ENCODE measurements at places on chromosomes 7 and 10. TPM values are rescaled to one million over a fixed set of nuclear protein-coding genes. Genes with fewer than 3 reads are reported as not detected.

NKX1-2 gene
- total RNA-seq, result not detected

SDK1 gene
- total RNA-seq, result 16.2 TPM

STOX1 gene
- 3.5 TPM for total RNA-seq

DNA sequence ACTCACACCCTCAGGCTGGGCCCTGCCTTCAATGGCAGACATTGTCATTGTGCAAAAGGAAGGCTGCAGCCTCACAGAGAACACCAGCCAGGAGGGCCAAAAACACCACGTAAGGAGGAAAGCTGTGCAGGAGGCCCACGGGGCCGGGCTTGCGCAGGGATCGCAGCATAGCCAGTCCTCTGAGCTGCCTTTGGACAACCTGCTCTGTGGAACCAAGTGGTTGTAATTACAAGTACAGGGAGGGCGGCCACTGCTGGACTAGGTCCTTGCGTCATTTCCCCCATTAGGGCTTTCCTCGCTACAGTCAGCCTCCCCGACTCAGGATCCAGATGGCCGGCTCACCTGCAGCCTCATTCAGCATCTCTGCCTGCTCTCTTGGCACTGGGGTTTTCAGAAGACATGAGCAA, 66.9 kb downstream of the FAM53B start:
- H3K27ac ChIP-seq, result peak overlapping the region; percentile 93
- peaks cover 92% of the 10 kb centered on the region for H3K4me1 ChIP-seq
- peaks cover 20% of the 10 kb centered on the region for H3K36me3 ChIP-seq
- H3K4me3 ChIP-seq, result no peak overlapping the region

DNA sequence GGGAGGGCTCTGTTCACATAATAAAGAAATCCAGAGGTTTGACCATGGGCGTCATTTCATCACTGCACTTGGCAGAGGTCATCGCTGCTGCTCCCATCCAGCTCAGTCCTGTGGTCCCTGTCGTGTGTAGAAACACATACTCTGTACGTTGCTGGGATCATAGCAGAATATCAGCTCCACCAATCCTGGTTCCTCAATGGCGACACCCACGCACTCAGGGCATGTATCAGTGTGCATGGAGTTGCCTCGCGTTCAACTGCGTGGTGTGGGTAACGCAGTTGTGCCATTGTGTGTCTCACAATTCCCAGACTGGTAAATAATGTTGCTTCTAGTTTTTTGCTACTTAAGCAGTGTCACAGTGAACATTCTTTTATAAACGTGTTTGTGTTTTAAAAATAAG, 111.1 kb downstream of the LHPP start:
- no peaks in the 10 kb centered on the region for H3K27me3 ChIP-seq
- DNase-seq, result no peak
- H3K4me1 ChIP-seq, result no peaks in the 10 kb centered on the region
- no peaks in the 10 kb centered on the region for H3K36me3 ChIP-seq
- no peak overlapping the region for H3K4me3 ChIP-seq

DNA sequence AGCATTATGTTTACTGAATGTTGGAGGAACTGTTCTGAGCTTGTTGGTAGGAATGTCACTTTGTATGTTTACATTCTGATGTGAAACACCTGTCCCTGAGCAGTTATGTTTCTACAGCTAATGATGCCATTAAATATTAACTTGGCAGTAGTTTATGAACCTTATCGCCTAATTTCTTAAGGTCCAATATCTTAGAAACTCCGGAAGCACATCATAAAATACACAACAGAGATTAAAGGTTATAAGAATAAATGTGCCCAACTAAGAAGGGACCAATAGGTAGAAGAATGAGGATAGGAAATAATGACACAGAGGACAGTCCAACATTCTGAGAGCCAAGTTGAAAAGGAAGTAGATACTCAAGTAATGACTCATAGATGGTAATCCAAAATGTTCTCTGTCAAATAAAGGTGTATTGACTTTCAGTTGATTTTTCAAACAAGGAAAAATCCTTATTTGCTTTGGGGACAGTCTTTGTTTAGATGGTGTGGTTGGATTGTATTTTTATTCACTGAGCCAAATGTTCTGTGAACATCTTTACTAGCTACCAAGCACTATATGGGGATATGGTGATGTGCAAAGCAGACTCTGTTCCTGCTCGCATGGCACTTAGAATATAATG, 31.9 kb downstream of the LCOR start:
- no peak overlapping the region for H3K27ac ChIP-seq
- H3K4me3 ChIP-seq, result no peak overlapping the region
- H3K27me3 ChIP-seq, result no peaks in the 10 kb centered on the region
- DNase-seq, result no peak
- H3K4me1 ChIP-seq, result peaks cover 18% of the 10 kb centered on the region

DNA sequence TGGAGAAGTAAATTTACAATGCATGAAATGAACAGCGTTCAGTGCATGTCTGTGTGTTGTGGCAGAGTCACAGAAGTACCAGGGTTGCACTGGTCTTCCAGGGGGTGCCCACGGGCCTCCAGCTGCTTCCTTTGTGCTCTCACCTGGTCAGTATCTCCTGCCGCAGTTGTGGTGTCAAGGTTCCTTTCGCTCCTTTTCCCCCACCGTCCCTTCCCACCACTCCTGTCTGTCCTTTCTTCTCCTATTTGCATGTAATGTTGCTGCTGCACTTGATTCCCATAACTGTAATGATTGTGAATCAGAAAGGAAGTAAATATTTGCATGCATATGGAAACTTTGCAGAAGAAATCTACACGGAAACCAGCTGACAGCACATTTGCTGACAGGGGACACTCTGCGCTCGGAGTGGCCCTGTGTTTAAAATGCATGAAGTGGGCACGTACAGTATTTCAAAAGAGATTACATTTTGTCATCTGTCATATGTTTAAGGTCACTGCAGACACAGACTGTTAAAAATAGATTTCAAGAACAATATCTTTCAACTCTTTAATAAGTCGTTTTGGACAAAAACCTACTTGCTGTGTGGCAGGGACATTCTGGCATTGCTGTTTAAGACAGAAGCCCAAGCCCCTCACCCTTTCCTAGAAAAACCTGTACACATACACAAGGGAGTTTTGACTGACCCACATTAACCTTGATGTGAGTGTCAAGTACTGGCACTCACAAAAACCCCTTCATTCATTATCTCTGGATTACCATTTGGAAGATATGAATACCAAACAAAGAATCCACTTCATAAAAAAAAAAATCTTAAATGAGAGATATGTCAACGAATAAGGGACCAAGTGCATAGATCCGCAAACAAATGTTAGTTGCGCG, 336.7 kb upstream of the KLF6 start:
- H3K27me3 ChIP-seq, result no peaks in the 10 kb centered on the region
- H3K4me3 ChIP-seq, result no peak overlapping the region
- H3K27ac ChIP-seq, result peak overlapping the region; percentile 47
- no peaks in the 10 kb centered on the region for H3K36me3 ChIP-seq
- H3K4me1 ChIP-seq, result peaks cover 3% of the 10 kb centered on the region

DNA sequence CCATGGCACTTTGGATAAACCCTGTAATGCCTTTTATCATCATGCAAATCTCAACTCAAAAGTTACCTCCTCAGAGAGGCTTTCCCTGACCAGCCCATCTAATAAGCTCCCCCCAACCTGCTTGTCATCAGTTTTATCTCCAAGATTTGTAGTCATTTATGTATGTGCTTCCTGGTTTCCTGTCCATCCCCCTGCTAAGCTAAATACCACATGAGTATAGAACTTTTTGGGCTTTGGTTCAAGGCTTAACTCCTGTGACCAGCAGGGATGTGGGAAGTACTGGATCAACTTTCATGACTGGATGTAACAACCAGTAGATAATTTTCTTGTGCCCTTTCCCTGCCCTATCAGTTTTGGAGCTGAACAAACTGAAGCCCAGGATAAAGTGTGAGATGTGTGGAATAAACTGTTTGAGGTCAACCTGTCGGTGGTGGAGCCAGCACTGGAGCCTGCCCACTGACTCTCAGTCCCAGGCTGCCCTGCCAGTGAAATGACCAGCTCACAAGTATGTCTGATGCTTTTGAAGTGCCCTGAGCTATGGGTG, 148.6 kb downstream of the CYP26A1 start:
- no peak overlapping the region for H3K27ac ChIP-seq
- H3K36me3 ChIP-seq, result no peaks in the 10 kb centered on the region
- no peaks in the 10 kb centered on the region for H3K27me3 ChIP-seq
- no peak for DNase-seq

DNA sequence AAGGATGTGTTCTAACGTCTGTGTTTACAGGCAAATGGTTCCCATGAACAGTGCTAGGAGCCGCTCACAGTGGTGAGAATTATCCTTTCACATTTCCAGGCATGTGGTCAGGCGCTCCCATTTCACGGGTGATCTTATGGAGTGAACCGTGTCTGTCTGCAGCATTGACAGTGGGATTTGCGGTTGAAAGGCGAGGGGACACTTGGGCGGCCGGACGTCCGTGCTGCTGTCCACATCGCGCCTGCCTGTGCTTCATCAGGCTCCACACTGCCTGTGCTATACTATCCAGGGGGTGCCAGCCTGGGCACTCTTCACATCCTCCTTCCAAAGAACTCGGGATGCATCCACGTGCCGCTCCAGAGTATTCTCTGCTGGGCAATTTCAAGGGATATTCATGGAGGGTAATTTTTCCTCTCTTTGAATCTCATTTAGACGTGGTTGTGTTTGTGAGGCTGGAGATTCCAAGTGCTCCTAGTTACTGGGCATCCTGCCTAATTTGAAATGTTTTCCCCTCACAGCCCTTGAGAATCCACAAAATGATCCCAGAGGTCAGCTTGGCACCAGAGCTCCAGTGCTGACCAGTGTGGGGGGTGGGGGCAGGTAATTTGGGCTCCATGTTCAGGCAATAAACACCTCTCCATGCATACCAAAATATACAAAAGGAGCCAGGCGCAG, 61.9 kb upstream of the EBF3 start:
- H3K27me3 ChIP-seq, result no peaks in the 10 kb centered on the region
- H3K36me3 ChIP-seq, result no peaks in the 10 kb centered on the region

- no peaks in the 10 kb centered on the region for H3K27me3 ChIP-seq
- no peak overlapping the region for H3K4me3 ChIP-seq
- DNase-seq, result no peak
- no peaks in the 10 kb centered on the region for H3K36me3 ChIP-seq
Measured at GRCh38 chr7:125661677-125662076, 732.1 kb upstream of the POT1 start.

All from tibial nerve (tissue), 4 donors.